ENCODE measurements at places on chromosomes 7 and 10.

GRCh38 chr10:74071157-74071556 lies 73.2 kb downstream of the VCL start:
- H3K27me3 ChIP-seq: no peaks in the 10 kb centered on the region
- H3K27ac ChIP-seq: no peak overlapping the region
- H3K4me3 ChIP-seq: no peak overlapping the region
- no peak for DNase-seq
- H3K36me3 ChIP-seq: peaks cover 41% of the 10 kb centered on the region

DNA sequence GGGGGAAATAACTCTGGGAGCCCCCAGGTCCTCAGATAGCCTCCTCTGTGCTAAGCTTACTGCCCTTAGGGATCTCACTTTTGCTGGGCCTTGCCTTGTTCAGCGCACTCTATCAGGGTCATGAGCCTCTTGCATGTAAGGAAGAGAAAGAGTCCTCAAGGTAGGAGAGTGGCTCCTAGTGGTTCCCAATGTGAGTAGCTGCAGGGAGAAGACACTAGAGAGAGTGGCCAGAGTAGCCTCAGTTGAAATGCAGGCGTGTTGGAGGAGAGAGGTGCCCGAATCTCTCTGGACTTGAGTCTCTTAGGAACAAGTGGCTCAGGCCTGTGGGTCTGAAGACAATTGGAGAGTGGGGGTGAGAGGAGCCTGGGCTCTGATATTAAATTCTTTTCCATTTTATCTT lies 94.3 kb upstream of the SORCS3 start:
- no peak overlapping the region for H3K4me3 ChIP-seq
- H3K27ac ChIP-seq: no peak overlapping the region
- no peak for DNase-seq
- no peaks in the 10 kb centered on the region for H3K4me1 ChIP-seq

DNA sequence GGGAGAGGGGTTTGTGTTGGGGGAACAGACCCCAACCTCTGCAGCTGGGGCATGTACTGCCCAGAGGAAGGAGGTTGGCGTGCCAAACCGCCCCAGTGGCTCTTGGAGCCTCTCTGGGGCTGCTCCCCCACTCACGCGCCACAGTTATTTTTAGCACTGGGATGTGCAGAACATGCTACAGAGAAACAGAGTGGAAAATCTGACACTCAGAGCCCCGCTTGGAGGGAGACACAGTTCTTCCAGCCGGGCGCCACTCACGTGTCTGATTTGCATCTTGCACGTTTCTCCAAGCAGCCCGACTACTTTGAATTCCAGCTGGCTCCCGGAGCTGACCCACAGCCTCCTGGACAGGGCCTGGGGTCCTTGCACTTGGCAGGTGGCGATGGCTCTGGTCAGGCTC lies 182.0 kb downstream of the RPS24 start:
- no peaks in the 10 kb centered on the region for H3K36me3 ChIP-seq
- no peak overlapping the region for H3K4me3 ChIP-seq
- H3K27ac ChIP-seq: no peak overlapping the region
- peaks cover 2% of the 10 kb centered on the region for H3K4me1 ChIP-seq
- no peak for DNase-seq

GRCh38 chr10:51878695-51879094 lies 179.3 kb upstream of the CSTF2T start:
- peak overlapping the region; percentile 70 for H3K27ac ChIP-seq
- H3K36me3 ChIP-seq: no peaks in the 10 kb centered on the region
- peak overlapping the region; percentile 43 for H3K4me3 ChIP-seq
- H3K4me1 ChIP-seq: peaks cover 6% of the 10 kb centered on the region
- no peak for DNase-seq

GRCh38 chr7:98126311-98127142 lies 19.9 kb downstream of the LMTK2 start:
- H3K4me1 ChIP-seq: peaks cover 55% of the 10 kb centered on the region
- H3K27ac ChIP-seq: peak overlapping the region; percentile 42
- H3K36me3 ChIP-seq: peaks cover 6% of the 10 kb centered on the region
- no peak for DNase-seq
- H3K4me3 ChIP-seq: no peak overlapping the region
- H3K27me3 ChIP-seq: no peaks in the 10 kb centered on the region

DNA sequence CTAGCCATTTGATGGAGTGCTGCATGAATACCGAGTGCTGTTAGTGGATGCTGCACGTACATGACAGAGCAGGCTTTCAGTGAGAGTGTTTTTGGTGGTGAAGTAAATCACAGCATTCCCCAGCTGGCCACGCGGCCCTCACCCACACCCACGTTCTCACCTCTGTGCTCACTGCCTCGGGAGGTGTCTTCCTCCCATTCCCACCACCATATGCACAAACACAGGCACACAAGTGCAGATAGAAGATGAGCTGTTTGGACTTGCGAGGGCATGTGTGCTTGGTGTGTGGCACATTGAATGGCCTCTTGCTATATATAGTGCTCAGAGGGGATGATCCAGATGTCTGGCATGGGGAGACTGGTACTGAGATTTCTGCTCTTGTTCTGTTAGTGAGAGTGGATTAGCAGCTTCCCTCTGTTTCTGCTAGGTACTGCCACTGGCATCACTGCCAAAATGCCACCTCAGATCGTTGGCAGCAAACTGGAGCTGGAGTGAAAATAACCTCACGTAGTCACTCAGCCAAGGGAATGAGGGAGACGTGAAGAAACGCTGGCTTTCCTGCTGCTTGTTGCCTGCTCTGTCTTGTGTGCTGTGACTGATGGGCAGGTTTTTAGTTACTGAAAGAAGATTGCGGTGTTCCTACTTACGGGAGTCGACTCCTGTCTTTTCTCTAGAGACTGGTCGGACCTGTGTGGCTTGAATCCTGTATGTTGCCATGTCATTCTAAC lies 19.1 kb downstream of the DNAJB6 start:
- H3K27ac ChIP-seq: peak overlapping the region; percentile 87
- peak overlapping the region; percentile 62 for H3K4me3 ChIP-seq
- DNase-seq: no peak
- H3K36me3 ChIP-seq: peaks cover 86% of the 10 kb centered on the region
- no peaks in the 10 kb centered on the region for H3K27me3 ChIP-seq
- H3K4me1 ChIP-seq: peaks cover 70% of the 10 kb centered on the region

DNA sequence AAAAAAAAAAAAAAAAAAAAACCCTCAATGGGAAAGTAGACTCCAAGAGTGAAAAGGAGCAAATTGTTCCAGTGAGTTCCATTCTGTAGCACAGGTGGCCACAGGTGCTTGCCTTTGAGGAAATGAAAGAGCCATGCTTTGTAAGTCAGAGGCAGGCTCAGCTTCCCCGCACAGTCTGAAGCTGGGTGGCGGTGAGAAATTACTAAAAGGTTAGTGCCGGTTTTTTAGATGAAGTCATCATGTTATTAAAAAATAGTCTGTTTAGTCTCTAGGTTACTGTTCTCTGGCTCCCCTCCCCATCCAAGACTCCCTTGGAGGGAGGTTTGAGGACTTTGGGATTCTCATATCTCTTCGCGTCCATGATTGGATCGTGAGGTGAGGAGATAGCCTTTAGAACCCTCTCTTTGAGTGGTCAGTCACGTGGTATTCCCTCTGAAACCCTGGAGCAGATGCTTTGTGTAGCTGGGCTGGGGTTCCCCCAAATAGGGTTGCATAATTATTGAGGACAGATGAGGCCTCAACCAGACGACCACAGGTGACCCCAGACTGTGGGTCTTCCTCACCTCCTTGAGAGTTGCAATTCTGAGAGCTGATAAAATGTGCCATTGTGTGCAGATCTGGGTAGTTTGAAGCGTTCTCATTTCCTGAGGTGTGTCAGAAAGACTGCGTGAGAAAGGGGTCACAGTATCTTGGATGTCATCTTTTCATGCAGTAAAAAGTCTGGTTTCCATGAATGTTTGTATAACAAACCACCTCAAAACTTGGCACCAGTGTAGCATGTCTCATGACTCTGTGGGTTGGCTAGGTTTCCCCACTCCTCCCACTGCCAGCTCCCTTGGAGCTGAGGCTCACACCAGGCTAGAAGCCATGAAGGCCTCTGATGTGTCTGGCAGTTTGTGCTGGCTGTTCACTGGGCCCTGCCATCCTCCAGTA lies 27.1 kb downstream of the OGDH start:
- DNase-seq: peak; percentile 63
- peaks cover 74% of the 10 kb centered on the region for H3K36me3 ChIP-seq
- H3K4me1 ChIP-seq: peaks cover 85% of the 10 kb centered on the region
- H3K4me3 ChIP-seq: peak overlapping the region; percentile 74

DNA sequence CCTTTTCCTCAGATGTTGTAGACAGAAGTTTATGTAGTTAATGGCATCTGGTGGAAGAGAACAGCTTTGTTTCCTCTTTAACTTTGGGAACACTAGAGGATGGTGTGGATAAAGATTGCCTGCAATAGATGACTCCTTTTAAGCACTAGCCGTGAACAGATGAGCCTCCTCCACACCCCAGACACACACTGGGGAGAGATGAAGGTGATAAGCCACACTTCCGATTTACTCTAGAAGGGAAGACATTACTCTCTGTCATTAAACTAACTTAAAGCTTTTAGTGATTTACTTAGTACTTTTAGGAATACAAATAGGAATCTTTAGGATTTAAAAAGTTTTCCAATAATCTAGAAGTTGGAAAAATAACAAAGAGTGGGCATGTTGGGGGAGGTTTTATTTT lies 6.8 kb downstream of the HSPA14 start:
- no peak overlapping the region for H3K27ac ChIP-seq
- H3K36me3 ChIP-seq: peaks cover 46% of the 10 kb centered on the region
- no peak for DNase-seq
- H3K4me1 ChIP-seq: peaks cover 19% of the 10 kb centered on the region
- H3K4me3 ChIP-seq: no peak overlapping the region

GRCh38 chr10:122567056-122567660 lies 6.6 kb downstream of the DMBT1 start:
- H3K27ac ChIP-seq: no peak overlapping the region
- no peaks in the 10 kb centered on the region for H3K36me3 ChIP-seq
- H3K4me3 ChIP-seq: no peak overlapping the region

DNA sequence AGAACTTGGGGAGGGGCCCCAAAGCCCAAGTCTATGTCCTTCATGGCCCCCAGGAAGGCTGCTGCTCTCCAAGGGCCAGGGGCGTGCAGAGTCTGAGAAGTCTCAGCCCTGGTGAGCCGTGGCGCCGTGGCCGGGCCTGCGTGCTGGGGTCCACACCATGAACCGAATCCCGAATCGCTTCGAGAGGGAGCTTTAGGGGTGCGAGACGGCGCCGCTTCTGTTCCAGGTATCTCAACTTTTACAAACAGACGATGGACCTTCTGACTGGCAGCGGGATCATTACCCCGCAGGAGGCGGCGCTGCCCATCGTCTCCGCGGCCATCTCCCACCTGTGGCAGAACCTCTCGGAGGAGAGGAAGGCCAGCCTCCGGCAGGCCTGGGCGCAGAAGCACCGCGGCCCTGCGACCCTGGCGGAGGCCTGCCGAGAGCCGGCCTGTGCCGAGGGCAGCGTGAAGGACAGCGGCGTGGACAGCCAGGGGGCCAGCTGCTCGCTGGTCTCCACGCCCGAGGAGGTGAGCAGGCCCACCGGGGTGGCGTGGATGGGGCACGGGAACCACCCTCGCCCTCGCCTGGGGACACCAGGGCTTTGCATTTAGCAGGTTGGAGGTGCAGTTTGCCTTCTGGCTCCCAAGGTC lies 12.7 kb downstream of the STRA8 start:
- no peak overlapping the region for H3K27ac ChIP-seq
- no peak overlapping the region for H3K4me3 ChIP-seq
- no peak for DNase-seq
- no peaks in the 10 kb centered on the region for H3K4me1 ChIP-seq
- H3K27me3 ChIP-seq: peaks cover 18% of the 10 kb centered on the region
- H3K36me3 ChIP-seq: no peaks in the 10 kb centered on the region
